Stimulated activated CD8-positive, alpha-beta memory T cell treated with anti-CD3 and anti-CD28 coated beads, Interleukin-4, amount 100 ng/mL, for 4 hours (primary cell): ENCODE measurements at places on chromosomes 7 and 10.

DNA sequence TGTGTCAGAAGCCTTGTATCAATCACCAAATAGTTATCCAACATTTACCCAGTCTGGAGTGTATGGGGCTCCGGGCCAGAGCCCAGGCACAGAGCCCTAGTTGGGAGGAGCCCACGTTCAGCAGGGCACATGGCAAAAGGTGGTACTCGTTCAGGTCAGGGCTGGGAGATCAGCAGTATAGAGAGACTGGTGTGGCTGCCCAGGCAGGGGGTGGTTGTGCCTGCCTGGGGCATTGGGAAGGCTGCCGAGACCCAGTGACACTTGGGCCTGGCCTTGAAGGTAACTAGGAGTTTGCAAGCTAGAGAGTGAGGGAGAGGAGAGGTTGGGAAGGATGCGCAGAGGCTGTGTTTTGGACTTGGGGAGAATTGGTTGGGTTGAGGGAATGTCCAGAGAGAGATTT, 48.9 kb upstream of the IGFBP3 start:
- DNase-seq, result no peak

GRCh38 chr10:92691591-92692079, 1.9 kb downstream of the HHEX start:
- DNase-seq, result no peak

DNA sequence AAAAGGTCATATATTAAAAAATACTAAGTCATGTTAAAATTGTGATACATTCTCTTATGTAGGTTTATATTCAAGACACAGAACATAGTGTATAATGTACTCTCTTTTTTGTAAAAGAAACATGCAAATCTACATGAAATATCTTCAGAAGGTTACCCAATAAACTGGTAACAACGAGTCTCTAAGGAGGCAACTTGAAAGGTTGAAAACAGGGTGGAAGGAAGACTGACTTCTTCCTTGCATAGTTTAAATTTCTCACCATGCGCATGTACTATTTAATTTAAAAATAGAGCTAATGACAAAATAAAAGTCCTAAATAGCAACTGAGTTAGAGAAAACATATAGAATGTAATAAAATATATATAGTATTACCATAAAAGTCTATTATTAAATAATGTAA, 132.5 kb downstream of the NT5C2 start:
- DNase-seq, result no peak

DNA sequence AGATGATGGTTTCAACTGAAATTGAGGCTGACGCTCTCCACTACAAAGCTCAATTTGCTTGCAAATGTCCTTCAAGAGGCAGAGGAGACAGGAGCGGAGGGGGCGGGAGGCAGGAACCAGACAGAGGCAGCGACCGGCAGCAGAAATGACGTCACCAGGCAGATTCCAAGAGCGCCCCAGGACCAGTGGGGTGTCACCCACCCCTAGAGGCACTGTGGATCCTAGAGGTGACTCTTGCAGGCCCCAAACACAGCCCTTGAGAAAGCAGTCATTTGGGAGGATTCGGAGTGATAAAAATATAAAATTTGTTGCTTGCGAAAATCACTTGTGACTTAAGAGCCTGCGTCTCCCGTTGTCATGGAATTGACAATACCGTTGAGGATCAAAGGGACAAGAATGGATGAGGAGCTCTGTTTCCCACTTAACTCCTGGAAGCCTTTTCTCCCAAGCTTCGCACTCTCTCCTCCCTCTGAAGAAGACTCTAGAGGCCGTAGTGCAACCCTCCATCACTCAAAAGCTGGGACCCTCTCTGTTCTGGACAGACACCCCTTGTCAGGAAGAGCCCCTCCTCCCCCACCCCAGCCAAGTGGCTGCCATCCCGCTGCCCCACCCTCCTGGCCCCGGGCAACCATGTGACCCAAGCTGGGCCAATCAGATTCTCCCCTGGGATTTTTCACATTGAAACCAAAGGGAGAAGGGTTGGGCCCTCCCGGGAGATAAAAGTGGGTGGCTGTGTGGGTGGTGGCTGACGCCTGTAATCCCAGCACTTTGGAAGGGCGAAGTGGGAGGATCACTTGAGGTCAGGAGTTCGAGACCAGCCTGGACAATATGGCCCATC, 16.3 kb upstream of the SLC29A4 start:
- no peak for DNase-seq

DNA sequence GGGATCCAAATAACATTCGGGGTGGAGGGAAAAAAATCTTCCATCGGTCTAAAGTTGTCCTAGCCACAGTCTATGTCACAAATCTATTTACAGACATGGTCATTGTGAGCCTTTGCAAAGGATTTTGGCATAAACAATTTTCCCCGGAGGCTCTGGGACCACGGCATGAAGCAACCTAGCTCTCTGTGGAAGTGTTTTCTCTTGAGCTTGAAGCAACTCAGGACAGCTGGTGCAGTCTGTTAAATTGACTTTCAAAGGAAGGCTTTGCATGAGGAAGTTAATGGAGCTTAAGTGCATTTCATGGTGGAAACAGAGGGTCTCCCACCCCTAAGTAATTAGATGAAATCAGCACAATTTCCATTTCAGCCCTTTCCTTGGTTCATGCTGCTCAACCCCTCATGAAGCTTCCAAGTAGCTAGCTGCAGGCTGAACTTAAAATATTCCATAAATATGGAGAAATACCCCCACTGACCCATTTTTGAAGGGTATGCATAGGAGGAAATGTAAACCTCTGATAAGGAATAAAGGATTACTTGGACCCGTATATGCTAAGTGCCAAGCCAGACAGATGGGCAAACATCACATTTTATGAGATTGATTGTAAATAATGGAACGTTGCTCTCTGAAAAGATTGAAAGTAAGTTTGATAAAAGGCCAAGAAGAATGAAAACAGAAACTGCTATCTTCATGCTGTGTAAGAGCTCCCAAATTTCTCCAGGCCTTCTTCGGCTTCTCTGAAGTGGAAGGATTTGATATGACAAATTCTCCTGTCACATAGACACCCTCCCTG, 39.9 kb downstream of the CCDC3 start:
- DNase-seq, result no peak

DNA sequence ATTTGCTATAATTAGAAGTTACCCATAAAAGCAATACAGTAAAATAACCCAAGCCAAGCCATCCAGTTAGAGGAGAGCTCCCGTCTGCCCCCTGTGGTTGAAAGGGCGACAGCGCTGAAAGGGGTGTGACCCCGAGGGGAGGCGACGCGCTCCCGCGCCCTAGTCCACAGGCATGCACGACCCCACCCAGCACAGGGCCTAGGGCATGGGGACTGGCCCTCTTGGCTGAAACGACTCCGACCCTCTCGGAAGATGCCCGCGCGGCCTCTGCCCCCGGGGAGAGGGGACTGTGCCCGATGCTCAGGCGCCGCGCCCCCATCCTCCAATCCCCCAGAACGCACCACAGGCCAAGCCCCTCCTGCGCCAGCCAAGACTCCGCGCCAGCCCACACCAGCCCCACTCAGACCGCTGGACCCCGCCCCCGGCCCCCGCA, 64.0 kb downstream of the CSGALNACT2 start:
- no peak for DNase-seq

DNA sequence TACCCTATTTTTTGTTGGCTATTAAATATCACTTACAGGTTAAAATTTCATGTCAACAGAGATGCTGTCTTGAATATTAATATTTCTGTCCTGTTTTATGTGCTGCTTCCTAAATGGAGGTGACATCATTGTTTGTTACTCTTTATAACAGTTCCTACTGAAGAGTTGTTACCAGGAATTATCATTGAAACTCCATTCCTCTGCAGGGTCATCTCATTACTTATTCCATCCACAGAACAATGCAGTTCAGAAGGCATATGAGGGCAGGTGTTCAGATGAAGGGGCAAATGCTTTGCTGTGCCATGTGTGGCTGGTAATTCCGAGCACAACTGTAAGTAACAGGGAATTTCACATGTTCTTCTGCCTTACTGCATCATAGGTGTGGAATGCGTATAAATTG, 113.4 kb downstream of the ANK3 start:
- no peak for DNase-seq

- no peak for DNase-seq
These were observed at the start of gene CH25H for GRCh38 chr10:89207181-89207800. TSS of gene CH25H (minus strand) at chr10:89207317. CDS start at chr10:89207292, 25 bp downstream.

- DNase-seq, result no peak
These were observed 44.0 kb downstream of the TARP start for GRCh38 chr7:38229386-38229785.
